ENCODE measurements at places on chromosomes 1 and 21.
A peak's percentile ranks its signal among the peaks of the same experiment; 100 is the strongest.

DNA sequence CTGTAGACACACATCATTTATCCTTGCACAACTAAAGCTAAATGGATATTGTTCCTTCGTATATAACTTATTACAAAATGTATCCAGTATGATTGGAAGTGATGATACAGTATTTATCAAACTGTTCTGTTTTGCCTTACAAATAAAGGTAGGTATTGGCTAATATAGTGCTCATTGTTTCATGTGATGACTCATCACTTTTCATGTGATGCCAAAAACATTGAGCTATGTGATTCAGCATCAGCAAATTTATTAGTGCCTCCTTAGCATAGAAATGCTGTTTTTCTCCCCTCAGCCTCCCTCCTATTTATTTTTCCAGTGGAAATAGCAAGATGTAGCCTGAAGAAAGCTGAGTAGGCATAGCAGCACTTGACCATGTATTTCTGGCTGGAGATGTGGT, 228.6 kb upstream of the LYPLAL1 start:
- peaks cover under 1% of the 10 kb centered on the region for H3K27me3 ChIP-seq
- no peak for DNase-seq
- H3K4me1 ChIP-seq: no peaks in the 10 kb centered on the region
- no peak overlapping the region for H3K4me3 ChIP-seq
- H3K27ac ChIP-seq: no peak overlapping the region

GRCh38 chr1:47840393-47841190, 156.6 kb downstream of the TRABD2B start:
- no peak overlapping the region for H3K4me3 ChIP-seq
- no peaks in the 10 kb centered on the region for H3K4me1 ChIP-seq
- DNase-seq: no peak
- no peak overlapping the region for H3K27ac ChIP-seq

DNA sequence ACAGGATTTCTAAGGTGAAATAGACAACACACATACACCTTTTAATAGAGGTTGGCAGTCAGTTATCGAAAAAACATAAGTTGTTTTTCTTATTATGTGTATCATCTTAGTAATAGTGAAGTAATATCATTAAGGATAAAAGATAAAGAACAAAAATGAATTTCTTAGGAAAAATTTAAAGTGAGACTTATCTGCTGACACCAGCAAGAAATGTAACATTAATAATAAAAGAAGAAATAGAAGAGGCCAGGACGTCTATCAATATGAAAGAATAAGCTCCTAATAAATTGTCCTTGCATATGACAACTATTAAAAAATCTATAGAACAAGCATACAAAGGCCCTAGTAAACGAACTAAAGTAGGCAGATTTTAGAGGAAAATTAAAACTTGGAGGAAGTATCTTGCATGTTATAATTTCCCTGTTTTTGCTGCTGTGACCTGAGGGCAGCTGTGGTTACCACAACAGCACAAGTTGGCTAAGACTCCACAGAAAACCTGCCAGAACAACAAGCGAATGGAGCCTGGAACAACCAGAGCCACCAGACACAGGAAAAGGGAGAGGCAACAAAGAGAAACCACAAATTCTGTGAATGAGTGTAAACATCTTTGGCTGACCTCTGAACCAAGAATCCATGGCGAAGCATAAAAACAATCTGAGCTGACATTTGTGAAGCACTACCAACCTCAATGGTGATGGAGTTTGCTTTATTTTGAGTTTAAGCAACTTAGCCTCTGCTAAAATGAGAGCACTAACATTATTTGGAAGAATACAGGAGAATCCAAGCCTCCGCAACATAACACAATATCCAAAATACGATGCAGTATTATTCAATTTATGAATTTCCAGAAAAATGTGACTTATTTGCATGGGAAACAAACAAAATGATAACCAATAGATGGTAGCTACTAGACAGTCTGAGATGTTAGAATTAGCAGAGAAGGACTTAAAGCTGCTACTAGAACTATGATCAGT, 207.5 kb downstream of the KCNT2 start:
- H3K27ac ChIP-seq: no peak overlapping the region
- no peaks in the 10 kb centered on the region for H3K36me3 ChIP-seq
- no peak overlapping the region for H3K4me3 ChIP-seq
- no peak for DNase-seq

DNA sequence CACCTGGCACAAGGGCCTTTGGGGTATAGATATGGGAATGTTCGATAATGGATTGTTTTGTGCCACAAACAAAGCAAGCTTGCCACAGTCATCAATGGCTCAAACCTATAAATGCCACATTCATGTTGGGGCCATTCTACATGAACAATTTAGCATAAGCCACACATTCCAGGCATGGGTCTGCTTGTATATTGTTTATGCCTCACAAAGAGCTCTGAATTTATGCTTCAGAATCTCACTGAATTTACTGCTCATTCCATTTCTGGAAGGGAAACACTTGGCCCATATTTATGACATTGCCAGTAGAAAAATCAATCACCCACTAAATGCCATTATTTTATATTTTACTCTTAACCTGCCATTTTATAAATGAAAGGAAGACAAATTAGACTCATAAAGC, 6.4 kb downstream of the PCP4 start:
- H3K4me3 ChIP-seq: no peak overlapping the region
- peaks cover 2% of the 10 kb centered on the region for H3K27me3 ChIP-seq
- H3K4me1 ChIP-seq: no peaks in the 10 kb centered on the region
- H3K27ac ChIP-seq: no peak overlapping the region
- no peaks in the 10 kb centered on the region for H3K36me3 ChIP-seq

DNA sequence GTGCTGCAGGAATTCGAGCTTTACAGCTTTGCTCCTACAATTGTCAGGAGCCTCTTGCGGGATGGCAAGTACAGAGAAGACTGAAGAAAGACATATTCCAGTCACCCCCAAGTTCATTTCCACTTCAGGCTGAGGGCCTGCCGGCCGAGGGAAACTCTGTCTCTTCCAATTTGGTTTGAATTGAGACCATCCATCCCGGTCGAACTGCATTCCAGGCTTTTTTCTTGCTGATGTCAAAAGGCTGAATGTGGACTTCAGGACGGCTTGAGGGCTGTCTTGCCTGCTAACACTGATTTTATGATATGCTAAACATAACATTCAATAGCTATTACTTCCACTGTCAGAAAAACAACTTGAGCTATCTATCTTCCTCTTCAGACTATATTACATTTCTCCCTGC, 79.8 kb upstream of the PLXNA2 start:
- no peaks in the 10 kb centered on the region for H3K4me1 ChIP-seq
- peaks cover 12% of the 10 kb centered on the region for H3K27me3 ChIP-seq
- no peak for DNase-seq
- H3K27ac ChIP-seq: no peak overlapping the region
- no peaks in the 10 kb centered on the region for H3K36me3 ChIP-seq

- no peak for DNase-seq
- peaks cover 8% of the 10 kb centered on the region for H3K36me3 ChIP-seq
- H3K27me3 ChIP-seq: no peaks in the 10 kb centered on the region
- peaks cover 33% of the 10 kb centered on the region for H3K4me1 ChIP-seq
Measured at GRCh38 chr1:31000301-31000700, 65.2 kb downstream of the PUM1 start.

DNA sequence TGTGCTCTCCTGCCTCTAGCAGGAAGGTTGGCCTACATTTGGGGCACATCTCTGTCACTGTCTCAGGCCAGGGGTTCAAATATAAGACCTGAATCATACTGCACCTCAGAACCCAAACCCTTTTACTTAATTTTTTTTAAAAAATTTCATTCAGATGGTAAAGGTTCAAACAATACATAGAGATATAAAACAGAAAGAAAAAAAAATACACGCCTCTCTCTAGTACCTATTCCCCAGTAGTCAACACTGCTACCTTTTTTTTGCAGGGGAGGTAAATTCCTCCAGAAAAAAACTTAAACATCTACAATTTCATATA, 32.9 kb downstream of the MAPKAPK2 start:
- no peak for DNase-seq
- no peaks in the 10 kb centered on the region for H3K36me3 ChIP-seq
- H3K4me1 ChIP-seq: peaks cover 81% of the 10 kb centered on the region
- H3K4me3 ChIP-seq: no peak overlapping the region
- H3K27me3 ChIP-seq: no peaks in the 10 kb centered on the region
- peak overlapping the region; percentile 30 for H3K27ac ChIP-seq

DNA sequence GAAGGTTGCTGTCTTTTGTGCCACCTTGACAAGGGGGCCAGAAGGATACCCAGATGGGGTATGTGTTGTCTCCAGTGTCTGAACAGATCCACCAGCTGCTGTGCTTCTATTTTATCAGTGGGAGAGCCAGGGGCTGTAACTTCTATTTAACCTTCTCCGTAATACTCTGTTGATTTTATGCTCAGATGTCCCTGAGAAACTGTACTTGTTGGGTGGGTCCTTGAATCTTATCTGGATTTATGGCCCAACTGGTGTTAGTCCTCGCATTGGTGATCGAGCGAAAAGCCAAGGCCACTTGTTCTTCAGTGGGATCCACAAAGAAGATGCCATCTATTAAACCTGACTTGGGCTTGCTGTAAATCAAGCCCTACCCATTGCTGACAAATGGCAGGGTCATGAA, 56.4 kb downstream of the ST6GALNAC3 start:
- peaks cover 4% of the 10 kb centered on the region for H3K4me1 ChIP-seq
- DNase-seq: no peak
- peaks cover 10% of the 10 kb centered on the region for H3K36me3 ChIP-seq
- H3K27ac ChIP-seq: no peak overlapping the region
- H3K27me3 ChIP-seq: no peaks in the 10 kb centered on the region

GRCh38 chr1:205983925-205984725, 19.1 kb downstream of the RAB7B start:
- no peaks in the 10 kb centered on the region for H3K4me1 ChIP-seq
- H3K27me3 ChIP-seq: peaks cover 2% of the 10 kb centered on the region
- no peak overlapping the region for H3K4me3 ChIP-seq
- no peaks in the 10 kb centered on the region for H3K36me3 ChIP-seq
- peak; percentile 22 for DNase-seq
- H3K27ac ChIP-seq: no peak overlapping the region

GRCh38 chr1:172642970-172643369, 15.9 kb upstream of the FASLG start:
- no peaks in the 10 kb centered on the region for H3K27me3 ChIP-seq
- H3K36me3 ChIP-seq: no peaks in the 10 kb centered on the region
- peaks cover 31% of the 10 kb centered on the region for H3K4me1 ChIP-seq
- DNase-seq: no peak
- H3K27ac ChIP-seq: no peak overlapping the region
- no peak overlapping the region for H3K4me3 ChIP-seq

- H3K4me1 ChIP-seq: no peaks in the 10 kb centered on the region
- H3K36me3 ChIP-seq: peaks cover 13% of the 10 kb centered on the region
- no peak for DNase-seq
- H3K27me3 ChIP-seq: peaks cover 13% of the 10 kb centered on the region
- no peak overlapping the region for H3K4me3 ChIP-seq
Measured at GRCh38 chr1:53137729-53138128, 4.7 kb downstream of the SLC1A7 start.

DNA sequence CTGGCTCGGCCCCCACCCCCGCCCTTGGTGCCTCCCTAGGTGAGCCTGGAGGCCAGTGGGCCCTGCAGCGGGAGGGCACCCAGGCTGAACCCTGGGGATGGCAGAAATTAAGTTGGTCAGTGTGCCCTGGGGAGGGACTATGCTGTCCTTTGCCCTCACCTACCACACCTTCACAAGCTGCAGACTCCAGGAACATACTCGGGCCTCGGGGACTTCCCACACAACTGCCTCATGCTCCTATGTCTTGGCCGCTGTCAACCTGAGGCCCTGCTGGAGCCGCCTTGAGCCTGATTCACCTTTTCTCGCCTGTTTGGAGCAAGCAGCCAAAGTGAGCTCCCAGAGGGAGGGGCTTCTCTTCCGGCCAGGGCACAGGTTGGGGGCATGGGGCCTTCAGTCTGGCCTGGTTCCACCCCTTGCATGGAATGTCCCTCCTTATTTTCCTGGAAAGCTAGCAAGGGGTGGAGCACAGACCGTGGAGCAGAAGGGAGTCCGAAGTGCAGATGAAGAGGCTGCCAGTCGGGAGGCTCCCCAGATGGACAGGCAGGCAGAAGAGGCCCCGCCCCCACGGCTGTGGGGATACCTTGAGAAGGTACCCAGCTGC, 24.7 kb downstream of the KNCN start:
- no peak overlapping the region for H3K4me3 ChIP-seq
- no peaks in the 10 kb centered on the region for H3K4me1 ChIP-seq
- peaks cover 71% of the 10 kb centered on the region for H3K27me3 ChIP-seq
- no peak overlapping the region for H3K27ac ChIP-seq

DNA sequence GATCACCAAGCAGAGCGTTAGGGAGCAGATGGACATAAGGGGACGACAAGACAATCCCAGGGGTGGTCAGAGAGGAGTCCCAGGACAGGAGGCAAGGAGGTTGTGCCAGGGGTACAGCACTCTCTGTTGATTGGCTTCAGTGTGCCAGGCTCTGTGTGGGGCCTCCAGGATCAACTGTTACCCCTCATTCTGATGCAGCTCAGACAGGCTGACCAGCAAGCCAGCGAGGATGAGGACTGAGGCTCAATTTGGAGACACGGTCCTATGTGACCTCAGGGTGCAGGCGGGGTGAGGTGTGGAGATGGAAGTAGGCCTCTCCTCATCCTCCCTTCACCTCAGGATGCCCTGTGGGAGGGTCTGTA, 4.0 kb downstream of the HYI start:
- H3K27me3 ChIP-seq: no peaks in the 10 kb centered on the region
- DNase-seq: no peak
- no peak overlapping the region for H3K4me3 ChIP-seq

GRCh38 chr1:85806236-85806965, 98.2 kb upstream of the ZNHIT6 start:
- H3K4me1 ChIP-seq: no peaks in the 10 kb centered on the region
- no peak overlapping the region for H3K27ac ChIP-seq
- DNase-seq: no peak
- no peaks in the 10 kb centered on the region for H3K36me3 ChIP-seq
- no peaks in the 10 kb centered on the region for H3K27me3 ChIP-seq

DNA sequence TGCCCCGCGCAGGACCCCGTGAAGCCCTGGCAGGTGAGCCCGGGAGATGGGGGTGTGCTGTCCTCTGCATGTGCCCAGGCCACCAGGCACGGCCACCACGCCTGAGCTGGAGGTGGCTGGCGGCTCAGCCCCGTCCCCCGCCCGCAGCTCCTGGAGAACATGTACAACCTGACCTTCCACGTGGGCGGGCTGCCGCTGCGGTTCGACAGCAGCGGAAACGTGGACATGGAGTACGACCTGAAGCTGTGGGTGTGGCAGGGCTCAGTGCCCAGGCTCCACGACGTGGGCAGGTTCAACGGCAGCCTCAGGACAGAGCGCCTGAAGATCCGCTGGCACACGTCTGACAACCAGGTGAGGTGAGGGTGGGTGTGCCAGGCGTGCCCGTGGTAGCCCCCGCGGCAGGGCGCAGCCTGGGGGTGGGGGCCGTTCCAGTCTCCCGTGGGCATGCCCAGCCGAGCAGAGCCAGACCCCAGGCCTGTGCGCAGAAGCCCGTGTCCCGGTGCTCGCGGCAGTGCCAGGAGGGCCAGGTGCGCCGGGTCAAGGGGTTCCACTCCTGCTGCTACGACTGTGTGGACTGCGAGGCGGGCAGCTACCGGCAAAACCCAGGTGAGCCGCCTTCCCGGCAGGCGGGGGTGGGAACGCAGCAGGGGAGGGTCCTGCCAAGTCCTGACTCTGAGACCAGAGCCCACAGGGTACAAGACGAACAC, 1.8 kb downstream of the TAS1R3 start:
- no peaks in the 10 kb centered on the region for H3K27me3 ChIP-seq
- H3K4me1 ChIP-seq: no peaks in the 10 kb centered on the region
- H3K4me3 ChIP-seq: no peak overlapping the region
- no peaks in the 10 kb centered on the region for H3K36me3 ChIP-seq

GRCh38 chr21:35478161-35479064, 429.3 kb upstream of the RUNX1 start:
- H3K27ac ChIP-seq: no peak overlapping the region
- no peak overlapping the region for H3K4me3 ChIP-seq
- H3K4me1 ChIP-seq: no peaks in the 10 kb centered on the region
- peaks cover 15% of the 10 kb centered on the region for H3K36me3 ChIP-seq
- peaks cover 7% of the 10 kb centered on the region for H3K27me3 ChIP-seq

Data from naive B cell (primary cell).